ENCODE measurements at places on chromosomes 13 and 19. TPM values are rescaled to one million over a fixed set of nuclear protein-coding genes. Genes with fewer than 3 reads are reported as not detected.

ATP11A gene
- total RNA-seq: 60.3 TPM

CLEC17A gene
- total RNA-seq: 121 TPM

DNA sequence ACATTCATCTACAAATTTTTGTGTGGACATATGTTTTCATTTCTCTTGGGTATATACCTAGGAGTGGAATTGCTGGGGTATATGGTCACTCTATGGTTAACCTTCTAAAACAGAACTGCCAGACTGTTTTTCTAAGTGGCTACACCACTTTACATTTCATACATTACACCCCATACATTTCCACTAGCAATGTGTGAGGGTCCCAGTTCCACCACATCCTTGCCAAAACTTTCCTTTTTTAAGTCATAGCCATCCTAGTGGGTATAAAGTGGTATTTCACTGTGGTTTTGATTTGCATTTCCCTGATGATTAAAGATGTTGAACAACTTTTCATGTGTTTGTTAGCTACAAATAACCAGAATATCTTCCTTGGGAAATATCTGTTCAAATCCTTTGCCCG, 336.1 kb downstream of the SHISA2 start:
- H3K27me3 ChIP-seq: no peaks in the 10 kb centered on the region
- no peak overlapping the region for H3K27ac ChIP-seq
- no peaks in the 10 kb centered on the region for H3K4me1 ChIP-seq
- H3K36me3 ChIP-seq: no peaks in the 10 kb centered on the region
- no peak for DNase-seq
- H3K4me3 ChIP-seq: no peak overlapping the region

GRCh38 chr19:45355402-45355801, 14.9 kb downstream of the KLC3 start:
- no peaks in the 10 kb centered on the region for H3K27me3 ChIP-seq
- peaks cover 5% of the 10 kb centered on the region for H3K36me3 ChIP-seq
- H3K27ac ChIP-seq: no peak overlapping the region

DNA sequence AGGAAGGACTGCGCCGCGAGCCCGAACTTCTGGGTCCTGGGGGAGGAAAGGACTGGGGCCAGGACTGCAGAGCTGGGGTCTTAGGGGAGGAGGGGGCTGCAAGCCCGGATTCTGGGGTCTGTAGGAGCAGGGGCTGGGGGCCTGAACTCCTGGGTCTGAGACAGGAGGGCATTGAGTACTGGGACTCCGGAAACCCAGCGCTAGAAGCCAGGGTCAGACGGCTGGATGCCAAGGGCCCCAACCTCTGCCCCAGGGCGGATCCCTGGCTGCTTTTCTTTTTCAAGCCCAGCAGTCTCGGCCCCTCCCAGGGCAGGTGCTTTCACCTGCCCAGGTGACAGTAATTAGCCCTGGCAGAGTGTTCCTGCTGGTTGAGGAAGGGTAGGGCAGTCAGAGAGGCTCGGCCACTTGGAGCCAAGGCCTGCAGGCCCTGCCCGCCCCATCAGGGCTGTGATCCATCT, 2.3 kb downstream of the MYH14 start:
- no peak for DNase-seq
- H3K4me1 ChIP-seq: peaks cover 2% of the 10 kb centered on the region
- no peak overlapping the region for H3K27ac ChIP-seq
- H3K27me3 ChIP-seq: no peaks in the 10 kb centered on the region
- no peak overlapping the region for H3K4me3 ChIP-seq
- H3K36me3 ChIP-seq: no peaks in the 10 kb centered on the region

DNA sequence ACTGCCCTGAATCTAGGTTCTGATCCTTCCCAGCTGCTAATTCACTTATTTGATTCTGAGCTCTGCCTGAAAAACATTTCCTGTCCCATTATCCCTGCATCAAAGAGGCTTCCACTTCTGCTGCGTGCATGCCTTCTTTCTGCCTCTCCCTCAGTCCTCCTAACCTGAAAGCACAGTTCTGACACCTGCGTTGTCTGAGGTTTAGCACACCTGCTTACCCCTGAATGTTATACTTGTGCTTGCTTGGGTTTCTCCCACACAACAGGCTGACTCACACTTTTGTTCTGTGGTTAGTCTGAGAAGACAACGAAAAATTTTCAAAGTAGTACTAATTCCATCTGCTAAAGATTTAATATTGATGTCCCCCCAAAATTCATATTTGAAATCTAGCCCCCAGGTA, 3.1 kb upstream of the SOHLH2 start:
- H3K36me3 ChIP-seq: no peaks in the 10 kb centered on the region
- no peak for DNase-seq
- no peak overlapping the region for H3K27ac ChIP-seq
- H3K4me1 ChIP-seq: no peaks in the 10 kb centered on the region
- H3K4me3 ChIP-seq: no peak overlapping the region
